C1 segment of cervical spinal cord (tissue), 14 donors: ENCODE measurements at places on chromosomes 4 and X.

DNA sequence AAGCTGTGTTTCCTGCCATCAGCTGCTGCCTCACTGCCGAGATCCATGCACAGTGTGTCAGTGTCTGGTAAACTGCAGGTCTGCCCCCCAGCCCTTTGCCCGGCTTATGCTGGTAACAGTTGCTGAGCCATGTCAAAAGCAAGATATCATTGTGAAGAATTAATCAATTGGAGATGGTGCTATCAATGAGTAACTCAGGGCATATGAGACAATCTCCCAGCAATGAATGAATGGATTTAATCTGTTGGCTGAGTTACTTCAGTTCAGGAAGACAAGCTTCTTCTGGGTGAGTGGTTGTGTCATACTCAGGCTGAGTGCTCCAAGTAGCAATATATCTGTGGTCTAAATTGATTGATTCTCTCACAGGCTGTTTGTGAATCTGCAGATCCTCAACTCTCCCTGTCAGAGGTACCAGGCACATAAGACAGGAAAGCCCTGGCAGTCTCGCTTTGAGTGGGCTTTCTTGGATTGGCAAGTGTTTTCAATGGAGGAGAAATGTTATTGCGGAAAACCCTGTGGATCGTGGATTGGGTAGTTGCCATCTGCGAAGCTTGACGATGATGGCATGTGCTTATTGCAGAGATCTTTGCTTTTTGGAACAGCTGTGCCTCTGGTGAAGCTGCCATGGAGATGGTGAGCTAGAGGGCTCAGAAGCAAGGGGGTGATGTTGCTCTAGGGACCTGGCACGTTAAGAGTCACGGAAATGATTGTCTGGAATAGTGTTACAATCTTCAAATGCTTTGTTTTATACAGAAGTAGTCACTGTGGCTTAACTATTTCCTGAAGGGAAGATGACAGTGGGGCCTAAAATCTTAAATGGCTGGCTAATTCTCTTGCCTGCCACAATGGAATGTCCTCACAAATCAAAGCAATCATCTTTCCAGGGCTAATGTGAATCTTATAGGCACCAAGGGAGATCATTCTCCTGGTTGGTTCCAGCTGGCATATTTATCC is 147.6 kb upstream of the TBC1D9 start:
- DNase-seq = no peak

GRCh38 chr4:76622717-76623116 is 187.7 kb downstream of the SHROOM3 start:
- no peak for DNase-seq

DNA sequence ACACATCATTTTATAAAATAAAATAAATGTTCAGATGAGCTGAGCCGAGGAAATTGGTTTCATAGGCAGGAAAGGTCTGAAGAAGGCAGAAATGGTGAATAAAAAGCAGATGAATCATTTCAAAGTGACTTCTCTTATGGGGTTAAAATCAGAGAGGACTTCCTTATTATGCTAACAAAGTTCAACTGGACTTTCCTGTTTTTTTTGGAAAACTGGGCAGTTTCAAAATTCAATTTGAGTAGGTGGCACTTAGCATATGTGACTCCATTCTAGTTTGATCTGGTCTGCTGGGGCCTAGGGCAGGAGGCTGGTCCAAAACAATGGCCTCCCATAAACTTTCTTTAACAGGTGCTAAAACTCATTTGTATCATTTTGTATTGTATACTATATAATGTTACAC is 1794.9 kb upstream of the TENM3 start:
- no peak for DNase-seq

DNA sequence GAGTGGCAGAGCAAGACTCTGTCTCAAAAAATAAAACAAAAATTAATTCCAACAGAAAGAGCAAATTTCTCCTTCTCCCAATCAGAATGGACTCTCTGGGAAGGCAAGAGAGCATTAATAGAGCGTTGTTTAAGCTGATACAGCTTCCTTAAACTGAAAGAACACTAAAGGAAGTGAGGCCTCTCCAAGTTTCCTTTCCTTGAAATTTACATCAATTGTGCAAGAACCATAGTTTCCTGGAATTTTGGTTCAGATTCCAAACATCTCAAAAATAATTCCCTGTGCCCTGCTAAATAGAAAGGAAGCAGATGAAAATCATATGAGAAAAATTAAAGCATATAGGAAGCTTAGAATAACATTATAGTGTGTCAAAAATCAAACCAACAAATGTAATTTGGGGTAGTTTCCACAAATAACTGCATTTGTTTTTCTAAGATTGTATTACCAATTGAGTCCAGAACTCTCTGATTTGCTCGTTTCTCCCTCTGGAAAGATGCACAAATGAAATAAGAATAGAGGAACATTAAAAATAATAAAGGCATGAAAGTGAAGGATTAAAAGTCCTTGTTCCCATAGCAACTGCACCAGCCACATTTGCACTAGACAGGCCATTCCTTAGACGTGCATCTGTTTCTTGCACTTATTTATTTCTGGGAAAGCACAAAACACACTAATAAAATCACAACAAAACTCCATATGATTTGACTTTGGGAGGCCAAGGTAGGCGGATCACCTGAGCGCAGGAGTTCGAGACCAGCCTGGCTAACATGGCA is 3.7 kb upstream of the FAM241A start:
- no peak for DNase-seq

DNA sequence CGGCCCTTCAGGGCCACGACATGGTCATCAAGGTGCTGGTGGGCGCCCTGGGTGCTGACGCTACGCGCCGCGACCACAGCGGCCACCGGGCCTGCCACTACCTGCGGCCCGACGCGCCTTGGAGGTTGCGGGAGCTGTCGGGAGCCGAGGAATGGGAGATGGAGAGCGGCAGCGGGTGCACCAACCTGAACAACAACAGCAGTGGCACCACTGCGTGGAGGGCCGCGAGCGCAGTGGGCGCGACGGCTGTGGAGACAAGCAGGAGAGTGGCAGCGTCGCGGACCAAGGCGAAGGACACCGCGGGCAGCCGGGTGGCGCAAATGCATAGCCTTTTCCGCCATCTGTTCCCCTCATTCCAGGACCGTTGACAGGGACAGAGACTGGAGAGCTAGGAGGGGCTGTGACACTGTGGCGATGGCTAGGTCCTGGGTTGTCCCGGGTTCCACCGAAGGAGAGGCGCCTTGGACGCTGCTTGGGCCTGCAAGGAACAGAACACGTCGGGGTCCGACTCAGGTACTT is 919 bp downstream of the SOWAHD start:
- no peak for DNase-seq

- no peak for DNase-seq
Measured at GRCh38 chr4:88897752-88898151, 159.2 kb downstream of the FAM13A start.

DNA sequence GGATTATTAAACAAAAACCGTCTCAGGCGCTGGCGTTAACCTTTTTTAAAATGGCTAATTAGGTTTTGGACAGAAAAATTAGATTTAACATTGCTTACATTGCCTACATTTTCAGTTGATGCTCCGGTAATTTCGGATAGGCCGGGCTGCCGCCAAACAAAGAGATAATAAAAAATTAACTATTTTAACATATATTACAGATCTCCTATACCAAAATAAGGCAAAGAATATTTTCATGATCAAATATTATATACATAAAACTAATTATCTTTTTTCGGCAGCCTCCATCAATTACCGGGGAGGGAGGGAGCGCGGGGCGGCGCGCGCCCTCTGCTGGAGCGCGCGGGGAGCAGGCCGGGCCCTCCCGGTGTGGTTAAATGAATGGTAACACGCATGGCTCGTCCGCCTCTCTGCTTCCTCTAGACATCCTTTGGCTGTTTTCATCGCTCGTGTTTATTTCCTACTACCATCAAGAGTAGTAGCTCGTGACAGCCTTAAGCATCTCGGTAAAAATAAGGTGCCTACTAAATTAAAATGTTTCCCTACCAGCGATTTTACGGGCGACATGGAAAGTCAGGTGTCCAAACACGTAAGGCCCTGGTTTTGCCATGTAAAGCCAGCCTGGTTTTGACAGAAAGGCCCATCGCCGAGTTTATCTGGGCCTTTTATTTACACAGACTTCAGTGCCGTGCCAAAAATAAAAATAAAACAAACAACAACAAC is 52.4 kb upstream of the TMEM33 start:
- no peak for DNase-seq

- DNase-seq = no peak
Measured at GRCh38 chrX:134706138-134706537, 47.9 kb upstream of the PLAC1 start.

GRCh38 chr4:3522651-3523050 is 9.6 kb downstream of the LRPAP1 start:
- DNase-seq = no peak

GRCh38 chr4:5774416-5775036 is 63.5 kb downstream of the EVC start:
- no peak for DNase-seq

- no peak for DNase-seq
Measured at GRCh38 chrX:153692003-153692402, 4.3 kb downstream of the SLC6A8 start.

DNA sequence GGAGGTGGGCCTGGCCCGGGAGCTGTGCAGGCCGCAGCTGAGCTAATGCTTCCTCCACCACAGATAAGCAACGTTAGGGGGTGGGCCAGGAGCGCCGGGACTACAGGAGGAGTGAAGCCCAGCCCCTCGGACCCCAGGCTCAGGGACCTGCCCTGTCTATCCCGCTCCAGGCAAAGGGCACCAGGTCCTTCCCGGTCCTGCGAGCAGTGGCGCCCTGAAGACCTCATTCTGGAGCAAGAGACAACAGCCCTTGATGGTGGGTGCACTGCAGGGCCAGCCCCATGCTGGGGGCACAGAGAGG is 730 bp upstream of the TREX2 start:
- no peak for DNase-seq

DNA sequence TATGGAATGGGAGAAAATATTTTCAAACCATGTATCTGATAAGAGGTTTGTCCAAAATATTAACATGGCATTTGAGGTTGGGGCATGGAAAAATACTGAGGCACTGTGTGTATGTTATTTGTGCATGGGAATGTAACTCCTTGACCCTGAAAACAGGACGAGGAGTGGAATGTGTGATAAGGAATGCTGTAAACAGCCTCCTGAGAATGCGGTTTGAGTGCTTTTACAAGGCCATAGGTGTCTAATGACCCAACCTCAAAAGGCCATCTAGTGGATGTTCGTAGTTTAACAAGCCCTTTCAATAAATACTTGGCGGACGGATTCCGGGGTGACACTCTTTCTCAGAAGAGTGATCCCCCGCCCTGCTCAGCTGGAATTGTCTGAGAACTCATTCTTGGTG is 162.9 kb upstream of the USP9X start:
- DNase-seq = no peak

GRCh38 chrX:47204970-47205369 is 11.3 kb downstream of the UBA1 start:
- no peak for DNase-seq

- DNase-seq = no peak
Measured at GRCh38 chrX:132692066-132692465, 203.2 kb upstream of the MBNL3 start.

DNA sequence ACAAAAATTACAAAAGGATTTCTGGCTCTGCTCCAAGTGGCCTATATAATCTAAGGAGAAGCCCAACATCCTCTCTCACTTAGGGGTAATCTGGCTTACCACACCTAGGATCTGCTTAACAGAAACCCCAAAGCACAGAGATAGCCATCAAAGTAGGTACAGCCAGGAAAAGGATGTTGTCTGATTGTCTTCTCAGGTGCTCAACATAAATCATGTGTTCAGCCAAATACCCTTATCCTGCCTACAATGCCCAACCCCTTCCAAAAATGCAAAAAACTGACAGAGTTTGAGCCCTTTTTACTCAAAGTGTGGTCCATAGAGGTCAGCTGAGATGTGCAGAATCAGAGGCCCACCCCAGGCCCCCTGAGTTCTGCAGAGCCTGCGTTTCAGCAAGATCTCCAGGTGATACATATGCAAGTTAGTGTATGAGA is 53.9 kb downstream of the PPM1K start:
- no peak for DNase-seq

DNA sequence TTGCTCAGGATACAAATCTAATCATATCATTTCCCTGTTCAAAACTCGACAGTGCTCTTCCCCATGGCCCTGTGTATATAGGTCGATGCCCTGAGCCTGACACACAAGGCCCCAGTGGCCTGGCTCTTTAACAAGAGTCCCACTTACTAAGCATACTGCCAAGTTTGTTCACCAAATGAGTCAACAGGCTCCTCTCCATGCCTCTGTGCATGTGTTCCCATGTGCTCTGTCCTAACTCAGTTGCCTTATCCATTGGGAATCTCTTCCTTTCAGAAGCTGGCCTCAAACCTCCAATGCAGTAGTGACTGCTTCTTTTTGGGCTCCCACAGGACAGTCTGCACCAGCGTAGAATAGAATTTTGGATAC is 18.9 kb upstream of the CXCR3 start:
- no peak for DNase-seq

DNA sequence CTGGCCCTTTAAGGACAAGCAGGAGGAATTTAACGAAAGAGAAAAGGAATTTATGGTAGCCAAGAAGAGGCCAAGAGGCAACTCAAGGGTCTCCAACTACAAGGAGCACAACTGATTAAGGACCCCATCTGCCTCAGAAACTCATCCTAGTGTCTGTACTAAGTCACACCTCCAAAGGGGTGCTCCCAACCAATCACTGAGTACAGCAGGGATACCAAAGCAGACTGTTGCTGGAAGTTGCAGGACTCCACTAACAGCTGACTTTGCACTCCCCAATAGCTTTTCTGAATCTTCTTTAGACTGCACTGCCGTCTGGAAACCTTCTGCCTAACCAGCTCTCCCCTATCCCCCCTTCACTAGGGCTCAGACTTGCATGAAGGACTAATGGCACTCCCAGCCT is 50.6 kb downstream of the ATP11C start:
- DNase-seq = no peak

DNA sequence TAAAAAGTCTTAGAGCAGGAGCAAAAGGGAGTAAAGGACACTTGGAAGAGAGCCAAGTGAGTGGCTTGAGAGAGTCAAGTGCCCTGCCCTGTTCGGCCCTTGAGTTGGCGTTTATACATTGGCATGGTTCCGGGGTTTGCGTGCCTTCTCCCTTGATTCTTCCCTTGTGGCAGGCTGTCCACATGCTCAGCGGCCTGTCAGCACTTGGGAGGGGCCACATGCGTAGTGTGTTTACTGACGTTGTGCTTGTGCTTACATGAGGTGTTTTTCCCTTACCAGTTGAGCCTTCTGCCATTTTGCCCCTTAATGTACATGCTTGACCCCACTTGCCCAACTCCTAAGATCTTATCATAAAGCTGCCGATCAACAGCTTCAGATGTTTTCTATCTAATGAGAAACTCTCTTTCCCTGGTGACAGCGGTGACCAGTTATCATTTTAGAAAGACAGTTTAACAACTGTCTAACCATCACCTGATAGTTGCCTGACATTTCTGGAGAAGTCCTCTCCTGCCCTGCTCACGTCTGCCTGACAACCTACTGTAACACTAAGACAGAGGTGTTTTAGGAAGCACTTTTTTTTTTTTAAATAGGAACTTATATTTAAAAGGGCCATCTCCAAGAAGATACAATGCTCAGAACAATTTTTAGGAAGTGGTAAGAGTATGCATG is 49.5 kb upstream of the GC start:
- DNase-seq = no peak

- DNase-seq = no peak
Measured at GRCh38 chr4:13968723-13969122, 341.2 kb upstream of the BOD1L1 start.
